ENCODE measurements at places on chromosomes 12 and 14.

DNA sequence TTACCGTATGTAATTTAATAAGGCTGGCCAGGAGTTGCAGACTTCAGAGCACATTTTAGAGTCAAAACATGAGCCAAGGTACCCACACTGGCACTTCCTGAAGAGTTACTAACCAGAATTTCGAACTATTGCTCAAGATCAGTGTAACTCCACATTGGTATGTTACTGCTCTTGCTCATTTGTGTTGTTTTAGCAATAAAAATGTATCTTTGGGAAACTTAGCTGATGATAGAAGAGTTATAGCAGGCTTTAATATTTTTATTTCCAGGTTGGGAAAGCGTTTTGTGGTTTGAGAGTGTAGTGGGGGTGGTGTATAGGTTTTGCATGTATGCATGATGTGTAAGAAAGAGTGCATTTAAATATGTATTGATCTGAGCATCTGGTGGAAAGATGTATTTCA, 96.6 kb downstream of the SCN8A start:
- DNase-seq, result no peak

DNA sequence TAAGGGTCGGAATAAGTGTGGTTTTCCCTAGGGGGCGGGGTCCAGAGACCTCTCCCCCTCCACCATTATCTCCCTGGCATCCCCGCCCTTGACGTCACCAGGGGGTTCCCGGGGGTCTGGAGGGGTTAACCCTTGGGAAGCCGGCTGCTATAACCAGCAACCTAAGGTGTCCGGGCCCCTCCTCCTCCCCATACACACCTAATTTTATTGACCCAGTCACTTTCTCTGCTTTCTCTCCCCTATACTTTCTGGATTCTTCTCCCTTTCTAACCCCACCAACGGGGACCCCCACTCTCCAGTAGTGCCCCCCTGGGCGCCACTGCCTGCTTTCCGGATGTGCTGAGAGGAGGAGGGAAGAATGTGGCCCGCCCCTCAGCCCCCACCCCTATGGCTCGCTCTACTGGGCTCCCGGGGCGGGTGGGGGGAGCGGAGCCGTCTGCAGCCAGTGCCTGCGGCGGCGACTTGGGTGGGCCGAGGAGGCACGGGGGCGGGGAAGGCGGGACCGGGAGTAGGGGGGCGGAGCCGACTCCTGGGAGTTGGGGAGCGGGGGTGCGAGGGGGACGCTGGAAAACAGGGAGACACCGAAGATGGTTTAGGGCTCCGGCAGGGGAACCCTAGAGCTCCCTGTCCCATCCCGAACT, 1.8 kb downstream of the GLI1 start:
- no peak for DNase-seq

DNA sequence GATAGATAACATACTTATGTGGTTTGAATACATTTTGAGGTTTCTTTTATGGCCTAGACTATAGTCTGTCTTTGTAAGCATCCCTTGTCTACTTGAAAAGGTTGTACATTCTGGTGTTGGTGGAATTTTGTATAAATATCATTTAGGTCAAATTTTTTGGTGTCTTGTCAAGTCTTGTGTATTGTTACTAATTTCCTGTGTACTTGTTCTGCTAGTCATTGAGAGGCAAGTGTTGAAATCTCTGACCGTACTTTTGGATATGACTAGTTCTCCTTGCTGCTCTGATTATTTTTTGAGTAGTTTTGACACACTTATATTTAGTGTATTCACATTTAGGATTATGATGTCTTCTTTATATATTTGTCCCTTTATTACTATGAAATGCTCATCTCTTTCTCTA, 219.6 kb downstream of the CCDC91 start:
- no peak for DNase-seq

DNA sequence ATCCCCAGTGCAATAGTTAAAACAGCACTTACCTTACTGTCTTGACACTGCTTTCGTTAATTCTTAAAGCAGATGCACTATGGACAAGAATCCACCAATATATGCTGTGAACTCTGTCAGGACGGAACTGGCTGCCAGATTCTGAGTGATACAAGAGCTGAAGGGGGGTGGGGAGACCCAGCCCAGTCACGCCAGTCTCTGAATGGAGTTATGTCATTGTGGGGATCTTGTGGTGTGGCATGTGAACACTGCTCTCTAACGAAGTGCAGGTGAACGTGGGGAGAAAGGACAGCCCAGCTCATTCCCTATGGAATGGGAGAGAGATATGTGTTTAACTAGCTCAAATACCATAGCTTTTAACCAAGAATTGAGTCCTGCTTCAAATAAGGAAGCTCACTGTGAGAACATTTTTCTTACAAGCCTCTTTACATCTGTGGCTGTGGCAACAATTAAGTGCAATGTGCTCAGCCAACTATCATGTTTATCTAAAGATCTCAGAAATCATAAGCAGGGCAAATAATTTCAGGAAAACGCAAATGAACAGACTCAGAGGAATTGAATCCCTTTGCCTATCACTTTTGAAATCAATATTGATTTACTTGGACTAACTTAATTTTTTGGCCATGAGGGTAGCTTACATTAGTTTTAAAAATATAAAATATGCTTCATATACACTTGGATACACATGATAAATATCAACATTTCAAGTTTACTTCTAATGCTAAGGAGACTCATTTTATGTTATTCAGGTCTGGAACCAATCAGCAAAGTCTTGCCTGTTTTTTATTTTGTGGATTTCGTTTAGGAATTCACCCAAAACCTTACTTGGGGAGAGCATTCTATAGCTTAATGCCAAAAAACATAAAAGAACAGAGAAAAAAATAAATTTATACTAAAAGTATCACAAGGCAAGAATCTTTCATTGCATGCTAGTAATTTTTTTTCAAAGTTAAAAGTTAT, at the start of gene LUM:
Gene LUM, minus strand, starts transcription at position 129 of the 960 bp plus-strand sequence. CDS start 2,515 bp downstream, outside the sequence.
- DNase-seq, result peak; percentile 2

DNA sequence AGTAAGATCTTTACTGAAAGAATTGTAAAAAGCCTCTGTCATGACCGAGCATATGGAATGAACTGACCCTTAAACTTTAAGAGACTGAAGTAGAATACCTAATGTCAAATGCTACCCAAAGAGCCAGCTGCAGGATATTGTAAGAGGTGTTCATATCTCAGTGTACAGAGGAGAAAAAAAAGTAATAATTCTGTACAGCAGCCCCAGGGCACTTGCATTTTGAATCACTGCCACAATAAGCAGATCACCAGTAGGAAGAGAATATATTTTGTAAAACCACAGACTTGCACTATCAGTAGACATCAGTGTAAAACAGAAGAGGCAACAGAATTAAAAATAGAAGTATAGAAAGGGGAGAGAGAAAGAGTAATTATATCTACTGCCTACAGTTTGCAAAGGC, 162.6 kb downstream of the PPFIA2 start:
- no peak for DNase-seq

- no peak for DNase-seq
Measured at GRCh38 chr12:38124247-38125012, 192.1 kb upstream of the ALG10B start.

- DNase-seq, result no peak
Measured at GRCh38 chr12:93447555-93448290, 6.0 kb upstream of the UBE2N start.

GRCh38 chr14:71136386-71137060, 229.3 kb downstream of the PCNX1 start:
- DNase-seq, result no peak

- DNase-seq, result peak; percentile 81
Measured at GRCh38 chr14:29637411-29637810, 290.2 kb downstream of the PRKD1 start.

DNA sequence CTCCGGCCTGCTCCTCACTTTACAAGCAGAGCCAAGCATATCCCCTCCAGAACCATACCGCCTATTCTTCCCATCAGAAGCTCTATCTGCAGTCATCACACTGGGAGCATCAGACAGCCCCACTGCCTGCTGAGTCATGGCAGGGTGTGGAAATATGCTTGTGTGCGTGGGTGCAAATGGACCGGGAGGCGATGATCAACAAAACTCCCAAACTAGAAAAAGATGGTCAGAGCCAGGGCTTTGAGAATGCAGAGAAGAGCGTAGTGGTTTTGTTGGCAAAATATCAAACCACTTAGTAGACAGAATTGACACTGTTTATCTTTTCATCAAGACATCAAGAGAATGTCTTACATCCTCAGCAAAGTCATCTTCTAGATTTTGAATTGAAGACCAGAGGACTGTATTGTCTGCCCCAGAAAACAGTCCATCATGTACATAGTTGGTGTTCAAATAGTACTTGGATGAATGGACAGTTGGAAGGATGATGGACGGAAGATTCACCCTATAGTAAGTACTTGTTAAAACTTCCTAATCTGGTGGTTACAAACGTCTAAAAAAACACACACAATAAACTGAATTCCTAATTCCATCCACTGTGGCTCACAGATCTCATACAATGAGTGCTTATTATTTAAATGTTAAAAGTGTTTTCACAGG, 54.9 kb downstream of the VWF start:
- peak; percentile 50 for DNase-seq

DNA sequence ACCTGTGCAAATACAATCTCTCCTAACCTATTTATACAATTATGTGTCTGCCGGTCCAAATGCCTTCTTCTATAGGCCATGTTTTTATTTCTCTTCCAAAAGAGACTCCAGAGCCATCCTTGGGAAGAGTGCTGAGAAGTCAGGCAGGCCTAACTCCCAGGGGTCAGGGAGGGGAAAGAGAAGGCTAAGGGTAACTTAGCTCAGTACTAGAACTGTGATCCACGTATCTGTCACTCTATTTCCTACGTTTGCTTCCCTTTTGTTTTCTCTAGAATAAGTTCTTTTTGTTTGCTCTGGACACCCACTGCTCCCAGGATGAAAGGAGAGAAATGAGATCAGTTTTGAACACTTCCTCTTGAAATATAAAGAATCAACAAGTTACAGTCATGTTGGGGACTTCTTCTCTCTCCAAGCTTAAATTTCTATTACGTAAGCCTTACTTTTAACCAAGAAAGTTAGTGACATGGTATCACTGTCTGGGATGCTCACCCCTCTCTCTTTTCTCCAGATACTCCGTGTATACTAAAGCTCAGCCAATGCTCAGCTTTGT, 79.2 kb downstream of the DAD1 start:
- no peak for DNase-seq

- DNase-seq, result no peak
Measured at GRCh38 chr14:72945356-72946027, 19.2 kb downstream of the DCAF4 start.

- no peak for DNase-seq
Measured at GRCh38 chr12:61584943-61585342, 675.3 kb upstream of the USP15 start.

- DNase-seq, result no peak
Measured at GRCh38 chr14:85391892-85392291, 138.1 kb upstream of the FLRT2 start.

DNA sequence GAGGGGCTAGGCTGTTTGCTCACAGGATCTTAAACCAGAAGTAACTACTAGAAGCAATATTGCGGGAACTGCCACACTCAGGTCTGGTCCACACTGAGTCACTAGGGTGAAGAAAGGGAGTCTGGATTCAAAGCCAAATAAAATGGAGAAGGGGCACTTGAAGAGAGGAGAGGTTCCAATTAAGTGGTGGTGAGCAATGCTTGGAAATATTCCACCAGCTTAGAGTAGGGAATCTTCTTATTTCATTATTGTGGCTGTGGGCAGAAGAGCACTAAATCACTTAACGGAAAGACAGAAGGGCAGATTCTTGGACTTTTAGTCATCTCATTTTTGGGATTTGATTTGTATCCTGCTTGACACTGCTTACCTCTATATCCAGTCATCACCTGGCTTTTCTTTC, 48.6 kb upstream of the PPP1R12A start:
- no peak for DNase-seq

- DNase-seq, result peak; percentile 33
Measured at GRCh38 chr14:74599946-74600345, 12.1 kb downstream of the LTBP2 start.

DNA sequence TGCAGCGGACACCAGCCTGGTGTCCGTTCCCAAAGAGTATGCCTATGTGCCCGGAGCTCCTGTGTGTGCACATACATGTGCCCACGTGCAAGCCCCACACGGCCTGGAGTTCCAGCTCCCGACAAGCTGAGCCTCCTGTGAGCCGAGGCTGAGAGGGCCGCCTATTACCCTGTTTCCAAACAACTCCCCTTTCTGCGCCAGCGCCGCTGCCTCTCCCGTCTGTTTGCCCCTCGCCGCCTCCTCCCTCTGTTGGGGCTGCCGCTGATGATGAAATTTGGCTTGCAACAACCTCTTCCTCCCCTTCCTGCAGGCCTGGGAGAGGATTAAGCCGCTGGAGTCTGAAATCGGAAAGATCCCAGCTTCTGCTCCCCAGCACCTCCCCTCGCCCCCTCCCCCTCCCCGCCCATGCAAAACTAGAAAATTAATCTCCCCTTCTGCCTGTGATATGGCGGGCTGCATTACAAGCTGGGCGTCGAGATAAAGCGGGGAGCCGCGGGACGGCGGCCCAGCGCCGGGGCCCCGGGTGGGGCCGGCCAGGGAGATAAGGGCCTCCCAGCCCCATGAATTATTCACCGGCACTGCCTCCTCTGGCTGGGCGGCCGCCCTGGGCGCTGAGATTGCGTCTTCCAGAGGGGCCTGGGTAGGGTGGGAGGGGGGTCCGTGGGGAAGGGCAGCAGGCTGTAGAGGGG, 6.8 kb upstream of the ASIC1 start:
- no peak for DNase-seq

- no peak for DNase-seq
Measured at GRCh38 chr12:86261142-86261541, 5.0 kb upstream of the MGAT4C start.

DNA sequence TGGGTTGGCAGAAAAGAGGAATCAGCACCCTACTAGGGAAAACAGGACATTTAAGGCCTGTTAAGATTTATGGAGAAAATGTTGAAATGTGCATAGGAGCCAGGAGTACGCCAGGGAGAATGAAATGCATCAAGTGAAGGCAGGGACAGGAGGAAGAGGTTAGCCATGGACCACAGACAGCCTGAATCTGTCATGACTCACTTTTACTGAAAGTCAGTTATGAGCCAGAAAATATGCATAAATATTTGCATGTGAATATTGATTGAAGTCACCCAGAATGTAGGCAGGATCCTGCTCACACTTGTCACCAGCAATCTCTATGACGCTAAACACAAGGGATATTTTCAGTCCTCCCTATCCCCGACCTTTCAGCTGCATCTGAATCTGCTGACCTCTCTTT, 25.1 kb upstream of the CDK17 start:
- no peak for DNase-seq

DNA sequence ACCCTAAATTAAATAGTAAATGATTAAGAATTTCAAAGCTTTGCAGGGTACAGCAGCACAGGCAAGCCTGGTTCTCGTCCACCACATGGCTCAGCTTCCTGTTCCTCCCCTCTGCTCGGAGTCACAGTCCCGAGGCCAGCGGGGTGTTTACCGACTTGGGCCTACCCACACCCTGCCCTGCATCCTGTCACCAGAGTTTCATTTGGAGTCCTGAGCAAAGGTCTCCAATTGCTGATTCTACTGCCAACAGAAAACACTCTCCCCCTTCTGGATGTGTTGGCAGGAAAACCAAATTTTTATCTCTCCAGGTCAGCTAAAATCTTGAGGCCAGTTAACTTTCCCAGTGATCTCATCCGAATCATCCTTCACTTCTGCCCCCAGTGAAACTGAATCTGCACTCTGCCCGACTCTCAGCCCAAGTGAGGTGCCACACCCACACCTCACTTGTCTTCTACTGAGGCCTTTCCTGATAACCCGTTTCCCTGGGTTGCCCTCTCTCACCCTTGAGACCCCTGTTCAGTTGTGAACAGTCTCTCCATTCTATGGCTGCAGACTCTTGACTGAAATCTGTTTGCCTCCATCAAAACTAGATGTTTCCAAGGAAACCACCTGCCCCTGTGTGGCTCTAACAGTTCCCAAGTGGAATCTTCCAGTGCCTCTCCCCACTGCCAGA, 71.2 kb downstream of the VCPKMT start:
- peak; percentile 49 for DNase-seq

Data from Ammon's horn (tissue), 1 donor.